Hematopoietic multipotent progenitor cell treated with erythropoietin and hydrocortisone succinate and interleukin-3 and kit ligand, for 8 days (in vitro differentiated cells): ENCODE measurements at places on chromosomes 6 and 20.

- no peak for DNase-seq
These were observed 17.5 kb upstream of the CHRNA4 start for GRCh38 chr20:63378626-63379025.

GRCh38 chr20:2713285-2713684 is 20.7 kb downstream of the EBF4 start:
- peak; percentile 36 for DNase-seq

DNA sequence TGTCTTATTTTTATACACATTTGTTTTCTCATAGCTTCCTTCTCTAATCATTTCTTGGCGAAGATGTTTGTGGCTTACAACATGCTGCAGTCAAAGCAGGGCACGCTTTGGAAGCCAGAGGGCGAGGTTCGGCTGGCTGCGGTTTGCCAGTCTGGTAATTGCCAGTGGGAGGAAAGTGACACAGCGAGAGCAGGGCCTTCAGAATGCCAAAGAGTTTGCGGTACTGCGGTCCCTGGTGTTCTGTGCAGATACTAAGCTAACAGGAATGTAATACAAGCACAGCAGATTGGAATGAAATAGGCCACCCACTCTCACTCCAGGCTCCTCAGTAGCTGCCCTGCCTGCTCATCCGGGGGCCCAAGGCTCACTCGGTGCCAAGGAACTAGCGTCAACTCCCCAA is 58.7 kb upstream of the TGM3 start:
- DNase-seq: no peak

DNA sequence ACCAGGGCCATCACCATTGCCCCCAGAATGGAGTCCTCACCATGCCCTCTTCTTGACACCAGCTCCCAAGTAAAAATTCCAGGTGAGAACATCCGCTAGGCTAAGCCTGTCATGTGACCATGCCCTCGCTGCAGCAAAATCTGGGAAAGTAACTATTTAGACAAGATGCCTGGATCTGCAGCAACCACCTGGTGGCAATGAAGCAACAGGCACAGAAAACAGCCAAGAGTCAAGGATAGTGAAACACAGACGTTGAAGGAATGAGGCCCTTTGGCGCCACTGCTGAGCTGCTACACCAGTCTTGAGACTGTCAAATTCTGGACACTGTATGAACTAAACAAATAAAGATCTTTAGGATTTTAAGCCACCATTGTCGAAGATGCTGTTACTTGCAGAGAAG is 30.1 kb upstream of the TGM6 start:
- DNase-seq: no peak

GRCh38 chr20:20255099-20255498 is 112.8 kb upstream of the INSM1 start:
- DNase-seq: no peak

DNA sequence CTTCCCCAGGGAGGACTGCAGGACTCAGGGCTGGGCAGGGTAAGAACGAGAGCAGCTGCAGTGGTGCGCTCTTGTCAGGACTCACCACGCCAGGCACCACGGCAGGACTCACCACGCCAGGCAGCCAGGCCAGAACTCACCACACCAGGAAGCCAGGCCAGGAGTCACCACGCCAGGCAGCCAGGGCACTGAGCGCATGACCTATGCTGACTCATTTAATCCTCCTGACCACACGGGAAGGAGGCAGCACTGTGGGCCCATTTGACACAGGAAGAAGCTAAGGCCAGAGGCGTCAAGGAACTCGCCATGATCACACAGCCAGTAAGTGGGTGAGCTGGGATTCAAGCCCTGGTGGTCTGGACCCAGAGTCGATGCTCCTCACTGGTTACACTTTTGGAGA is 189.3 kb downstream of the PREX1 start:
- no peak for DNase-seq

DNA sequence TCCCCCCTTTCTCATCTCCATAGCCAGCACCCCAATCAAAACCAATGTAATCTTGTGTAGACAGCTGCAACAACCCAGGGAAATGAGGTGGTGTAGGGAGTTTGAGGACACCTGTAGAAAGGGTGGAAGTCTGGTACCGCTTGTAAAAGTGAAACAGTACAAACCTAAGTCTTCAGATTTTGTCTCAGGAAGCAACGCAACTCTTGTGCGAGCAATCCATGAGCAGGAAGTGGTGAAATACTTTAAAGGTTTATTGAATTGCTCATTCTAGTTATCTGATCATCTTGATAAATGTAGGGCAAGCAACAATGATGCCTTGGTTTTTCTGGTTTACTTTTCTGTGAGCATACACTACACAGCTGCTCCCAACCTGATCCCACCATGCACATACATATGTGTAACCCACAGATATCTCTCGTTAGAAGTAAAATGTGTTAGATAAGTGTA is 71.1 kb upstream of the THEMIS start:
- no peak for DNase-seq

GRCh38 chr6:67131827-67132226 is 1424.8 kb upstream of the EYS start:
- DNase-seq: no peak
